Chondrocyte (in vitro differentiated cells): ENCODE measurements at places on chromosomes 13 and 19. TPM values are rescaled to one million over a fixed set of nuclear protein-coding genes. Genes with fewer than 3 reads are reported as not detected.

DNA sequence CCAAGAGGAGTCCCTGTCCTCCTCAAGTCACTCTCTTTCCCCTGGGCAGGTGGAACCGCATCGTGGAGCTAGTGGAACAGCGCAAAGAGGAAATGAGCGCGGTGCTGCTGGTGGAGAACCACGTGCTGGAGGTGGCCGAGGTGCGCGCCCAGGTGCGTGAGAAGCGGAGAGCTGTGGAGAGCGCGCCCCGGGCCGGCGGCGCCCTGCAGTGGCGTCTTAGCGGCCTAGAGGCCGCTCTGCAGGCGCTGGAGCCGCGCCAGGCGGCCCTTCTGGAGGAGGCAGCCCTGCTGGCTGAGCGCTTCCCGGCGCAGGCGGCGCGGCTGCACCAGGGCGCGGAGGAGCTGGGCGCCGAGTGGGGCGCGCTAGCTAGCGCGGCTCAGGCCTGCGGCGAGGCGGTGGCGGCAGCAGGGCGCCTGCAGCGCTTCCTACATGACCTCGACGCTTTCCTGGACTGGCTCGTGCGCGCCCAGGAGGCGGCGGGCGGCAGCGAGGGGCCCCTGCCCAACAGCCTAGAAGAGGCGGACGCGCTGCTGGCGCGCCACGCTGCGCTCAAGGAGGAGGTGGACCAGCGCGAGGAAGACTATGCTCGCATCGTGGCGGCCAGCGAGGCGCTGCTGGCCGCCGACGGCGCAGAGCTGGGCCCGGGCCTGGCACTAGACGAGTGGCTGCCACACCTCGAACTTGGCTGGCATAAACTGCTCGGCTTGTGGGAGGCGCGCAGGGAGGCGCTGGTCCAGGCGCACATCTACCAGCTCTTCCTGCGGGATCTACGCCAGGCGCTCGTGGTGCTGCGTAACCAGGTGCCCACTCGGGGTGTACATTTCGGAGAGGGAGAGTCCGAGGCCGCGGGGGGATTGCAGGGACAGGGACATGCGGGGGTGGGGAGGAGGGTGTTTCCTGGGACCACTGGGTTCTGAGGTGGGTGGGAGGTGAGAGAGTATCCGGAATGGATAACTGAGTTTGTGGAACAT is 52.8 kb downstream of the SPTBN4 start:
- no peak for DNase-seq

- no peak for DNase-seq
These were observed 112.3 kb downstream of the GPC6 start for GRCh38 chr13:93338906-93339305.

DNA sequence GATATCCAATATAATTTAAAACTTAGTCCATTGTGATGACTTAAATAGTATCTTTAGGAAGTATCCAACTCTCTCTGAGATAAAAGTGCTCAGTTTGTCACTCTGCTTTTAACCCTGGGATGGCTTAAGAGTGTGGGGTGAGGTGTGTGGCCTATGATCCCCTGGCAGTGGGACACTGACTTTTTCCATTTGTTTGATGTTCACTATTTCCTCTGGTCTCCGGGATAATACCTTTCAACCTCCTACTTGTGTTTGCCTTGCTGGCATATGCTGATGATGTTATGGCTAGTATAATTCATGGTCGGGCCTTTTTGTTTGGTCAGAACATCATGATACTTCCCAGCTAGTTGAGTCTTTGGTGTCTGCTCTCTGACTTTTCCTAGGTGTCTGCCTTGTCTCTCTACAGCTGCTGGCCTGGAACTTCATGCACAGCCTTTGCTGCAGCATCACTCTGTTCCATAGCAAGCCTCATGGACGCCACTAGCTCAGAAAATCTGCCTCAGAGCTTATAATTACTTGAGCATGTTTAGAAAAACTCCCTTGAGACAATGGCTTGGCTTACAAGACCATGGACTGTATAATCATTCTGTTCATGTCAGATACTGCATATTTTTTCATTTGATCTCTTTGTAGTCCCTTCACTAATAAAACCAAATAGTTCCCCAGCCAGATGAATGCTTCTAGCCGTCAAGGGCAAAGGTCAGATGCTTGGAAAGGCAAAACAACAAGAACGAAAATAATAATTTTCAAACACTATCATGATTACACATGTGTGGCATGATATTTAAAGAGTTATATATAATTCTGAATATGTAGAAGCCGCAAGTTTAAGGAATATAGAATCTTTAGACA is 75.2 kb downstream of the WDFY2 start:
- no peak for DNase-seq

GRCh38 chr13:80276371-80277289 is 64.3 kb downstream of the SPRY2 start:
- no peak for DNase-seq

DNA sequence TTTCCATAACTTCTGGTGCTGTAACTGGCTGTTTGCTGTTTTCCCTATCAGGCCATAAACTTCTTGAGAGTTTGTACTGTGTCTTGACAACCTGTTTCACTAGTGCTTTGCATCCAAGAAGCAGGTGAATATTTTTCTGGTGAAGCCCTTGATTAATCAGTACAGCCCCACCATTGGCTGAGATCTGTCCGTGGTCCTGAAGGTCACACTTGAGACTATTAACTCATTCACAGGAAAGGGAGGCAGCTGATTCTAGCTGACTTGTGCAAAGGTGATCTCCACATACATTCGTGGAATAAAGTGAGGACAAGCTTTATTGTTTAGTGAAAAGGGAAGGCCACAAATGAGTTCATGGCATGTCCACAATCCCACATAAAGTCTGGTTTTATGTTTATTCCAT is 61.4 kb upstream of the ZNF835 start:
- DNase-seq: no peak

GRCh38 chr19:46630586-46631205 is 5.3 kb downstream of the GNG8 start:
- DNase-seq: no peak

GRCh38 chr19:32269831-32270230 is 75.6 kb upstream of the ZNF507 start:
- no peak for DNase-seq

- DNase-seq: no peak
These were observed 5.2 kb downstream of the LCP1 start for GRCh38 chr13:46176756-46177155.

DNA sequence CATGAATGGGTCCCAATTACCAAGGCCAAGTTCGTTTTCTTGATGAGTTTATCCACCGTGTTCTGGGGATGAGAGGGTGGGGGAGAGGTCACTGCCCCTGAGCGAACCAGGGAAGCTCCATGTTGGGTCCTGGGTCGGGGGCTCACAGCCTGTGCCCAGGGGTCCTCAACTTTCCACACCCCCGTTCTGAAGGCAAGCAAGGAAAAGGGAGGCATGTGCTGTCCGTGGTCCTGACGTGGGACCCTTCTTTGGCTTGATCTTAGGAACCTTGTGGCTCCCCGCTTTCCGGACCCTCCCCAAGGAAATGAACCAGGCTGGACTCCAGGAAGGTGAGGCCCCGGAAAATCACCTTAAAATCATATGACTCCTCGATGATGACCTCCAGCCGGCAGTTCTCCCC is 18.2 kb upstream of the MEIS3 start:
- DNase-seq: no peak

DNA sequence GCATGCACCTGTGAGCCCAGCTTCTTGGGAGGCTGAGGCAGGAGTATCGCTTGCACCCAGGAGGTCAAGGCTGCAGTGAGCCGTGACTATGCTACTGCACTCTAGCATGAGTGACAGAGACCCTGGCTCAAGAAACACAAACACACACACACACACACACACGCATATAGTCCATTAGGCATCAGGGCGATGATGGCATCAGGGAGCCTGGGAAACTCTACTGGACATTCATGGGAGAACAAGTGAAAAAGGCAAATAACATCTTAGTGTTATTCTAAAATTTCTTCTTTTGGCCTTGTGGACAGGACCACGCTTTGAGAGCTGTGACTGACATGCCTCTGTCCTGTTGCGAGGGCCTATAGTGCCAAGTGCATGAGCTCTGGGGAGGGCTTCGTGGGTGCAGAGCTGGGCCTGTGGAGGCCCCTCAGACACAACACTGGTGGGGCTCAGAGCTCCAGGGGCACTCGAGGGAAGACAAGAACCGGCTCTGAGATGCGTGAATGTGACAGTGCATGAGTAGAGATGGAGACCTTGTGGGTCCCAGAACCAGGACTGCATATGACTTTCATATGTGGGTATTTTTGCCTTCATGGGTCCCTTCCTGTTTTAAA is 8.0 kb upstream of the USF2 start:
- peak; percentile 55 for DNase-seq

GRCh38 chr13:102707467-102707866 is 12.6 kb upstream of the METTL21C start:
- DNase-seq: no peak

DNA sequence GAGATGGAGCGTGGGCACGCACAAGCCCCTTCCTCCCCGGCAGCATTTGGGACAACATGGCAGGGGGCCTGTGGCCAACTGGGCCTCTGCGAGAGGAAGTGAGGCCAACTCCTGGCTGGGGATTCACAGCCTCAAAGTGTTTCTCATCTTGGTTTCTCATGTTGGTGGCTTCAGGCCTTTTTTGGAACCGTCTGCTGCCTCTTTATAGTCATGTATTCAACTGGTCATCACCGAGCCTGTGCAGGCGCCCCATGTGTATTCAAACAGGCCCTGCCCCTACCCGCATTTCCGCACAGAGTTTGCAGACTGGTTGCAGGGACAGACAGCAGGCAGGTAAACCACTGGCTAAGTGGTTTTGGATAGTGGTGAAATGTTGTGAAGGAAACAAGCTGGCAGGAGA is 17.3 kb upstream of the RELB start:
- no peak for DNase-seq

GRCh38 chr19:16851031-16851712 is 22.0 kb downstream of the SIN3B start:
- DNase-seq: peak; percentile 93

- DNase-seq: no peak
These were observed 15.2 kb downstream of the THOP1 start for GRCh38 chr19:2800506-2800905.

DNA sequence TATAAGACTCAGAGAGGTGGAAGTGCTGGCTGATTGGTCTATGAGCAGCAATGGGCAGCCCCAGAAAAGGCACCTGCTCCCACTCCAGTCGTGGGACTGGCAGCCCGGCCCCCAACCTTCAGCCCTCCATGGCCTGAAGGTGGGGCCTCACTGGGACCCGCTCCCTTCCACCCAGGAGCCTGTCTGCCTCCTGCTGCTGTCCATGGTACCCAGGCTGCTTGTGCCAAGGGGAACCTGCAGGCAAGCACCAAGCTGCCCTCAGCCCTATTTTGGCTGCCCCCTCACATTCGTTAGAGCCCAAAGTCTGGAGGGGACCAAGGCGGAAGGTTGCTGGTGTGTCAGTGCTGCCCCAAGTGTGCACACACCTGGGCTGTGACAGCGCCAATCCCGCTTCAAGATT is 2304.9 kb downstream of the PCDH9 start:
- DNase-seq: peak; percentile 80

GRCh38 chr13:40409278-40409677 is 257.2 kb downstream of the FOXO1 start:
- no peak for DNase-seq

DNA sequence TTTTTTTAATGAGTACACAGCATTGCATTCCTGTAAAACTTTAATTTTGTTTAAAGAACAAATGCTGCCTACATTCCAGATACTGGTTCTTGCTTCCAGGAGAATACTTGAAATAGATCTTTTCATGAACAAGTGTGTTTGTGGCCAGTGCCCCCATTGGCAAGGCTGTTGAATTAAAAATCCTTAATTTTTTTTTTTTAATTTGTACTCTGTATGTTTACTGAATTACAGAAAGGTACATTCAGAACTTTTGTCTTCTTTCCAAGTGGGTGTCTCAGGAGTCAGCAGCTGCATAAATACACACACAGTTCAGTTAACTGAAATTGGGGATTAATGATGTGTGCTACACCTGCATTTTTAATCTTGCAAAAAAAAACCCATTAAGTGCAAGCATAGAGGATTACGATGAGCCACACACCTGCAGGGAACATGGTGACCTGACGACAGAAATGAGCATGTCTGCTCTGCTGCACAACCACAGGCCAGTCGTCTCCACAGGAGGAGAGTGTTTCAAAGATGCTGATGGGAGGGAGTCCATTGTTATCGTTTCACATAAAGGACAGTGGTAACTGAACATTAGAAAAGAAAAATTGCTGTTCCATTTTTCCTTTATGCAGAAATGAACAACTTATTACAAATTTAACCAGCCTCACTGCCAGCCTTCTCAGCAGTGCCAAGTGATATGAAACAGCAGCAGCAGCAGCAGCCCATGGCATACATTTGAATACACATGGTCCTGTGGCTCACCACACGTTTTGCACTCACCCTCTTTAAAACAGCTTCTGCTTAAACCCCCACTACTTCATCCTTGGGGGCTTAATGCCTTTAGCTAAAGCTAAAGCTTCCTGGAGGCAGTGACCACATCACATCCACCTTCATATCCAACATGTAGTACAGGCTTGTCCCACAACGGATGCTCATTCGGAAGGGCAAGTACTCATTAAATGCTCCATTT is 72.3 kb upstream of the RFC3 start:
- no peak for DNase-seq

DNA sequence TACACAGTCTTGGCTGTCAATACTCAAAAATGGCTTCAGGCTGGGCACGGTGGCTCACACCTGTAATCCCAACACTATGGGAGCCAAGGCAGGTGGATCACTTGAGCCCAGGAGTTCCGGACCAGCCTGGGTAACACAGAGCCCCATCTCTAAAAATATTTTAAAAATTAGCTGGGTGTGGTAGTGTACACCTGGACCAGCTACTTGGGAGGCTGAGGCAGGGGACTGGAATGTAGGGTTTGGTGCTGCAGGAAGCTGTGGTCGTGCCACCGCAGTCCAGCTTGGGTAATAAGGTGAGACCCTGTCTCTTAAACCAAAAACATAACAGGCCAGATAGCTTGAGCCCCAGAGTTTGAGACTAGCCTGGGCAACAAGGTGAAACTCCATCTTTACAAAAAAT is 6.7 kb upstream of the CHERP start:
- DNase-seq: no peak

DNA sequence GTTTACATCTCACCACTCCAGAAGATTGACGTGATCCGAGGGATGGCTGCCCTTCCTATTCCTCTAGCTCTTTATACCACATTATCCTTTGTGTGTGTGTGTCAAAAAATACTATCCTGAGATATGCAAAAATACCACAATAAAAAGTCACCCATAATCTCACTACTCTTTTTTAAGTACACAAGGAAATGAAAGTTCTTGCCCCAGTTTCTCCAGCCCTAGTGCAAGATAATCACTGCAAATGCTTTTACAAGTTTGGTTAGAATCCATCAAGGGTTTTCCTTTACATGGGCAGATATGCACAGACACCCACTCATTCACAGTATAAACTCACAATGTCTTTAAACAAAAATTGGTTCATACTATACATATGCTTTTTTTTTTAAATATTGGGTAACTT is 89.3 kb downstream of the DIAPH3 start:
- no peak for DNase-seq

Gene SHISA2
- 59.5 to 115 TPM (median 113 TPM) in 3 replicates for total RNA-seq

Gene NALCN
- total RNA-seq: 38.0 to 59.7 TPM (median 38.6 TPM) in 3 replicates

Gene ZNF44
- total RNA-seq: 4.7 to 7.2 TPM (median 5.8 TPM) in 3 replicates

Gene PTPRS
- 129 to 133 TPM (median 130 TPM) in 3 replicates for total RNA-seq

Gene LRRC25
- not detected in 3 replicates for total RNA-seq

Gene IZUMO2
- total RNA-seq: not detected in 3 replicates

Gene NMRK2
- total RNA-seq: not detected in 3 replicates

Gene CAPN12
- 0.40 to 0.44 TPM (median 0.44 TPM) in 3 replicates for total RNA-seq
